ENCODE measurements at places on chromosomes 13 and 19. TPM values are rescaled to one million over a fixed set of nuclear protein-coding genes. Genes with fewer than 3 reads are reported as not detected.
A peak's percentile ranks its signal among the peaks of the same experiment; 100 is the strongest.

The TLE5 gene
- 186 TPM for total RNA-seq

The HRC gene
- total RNA-seq: not detected

The ZNF226 gene
- total RNA-seq: 20.7 TPM

DNA sequence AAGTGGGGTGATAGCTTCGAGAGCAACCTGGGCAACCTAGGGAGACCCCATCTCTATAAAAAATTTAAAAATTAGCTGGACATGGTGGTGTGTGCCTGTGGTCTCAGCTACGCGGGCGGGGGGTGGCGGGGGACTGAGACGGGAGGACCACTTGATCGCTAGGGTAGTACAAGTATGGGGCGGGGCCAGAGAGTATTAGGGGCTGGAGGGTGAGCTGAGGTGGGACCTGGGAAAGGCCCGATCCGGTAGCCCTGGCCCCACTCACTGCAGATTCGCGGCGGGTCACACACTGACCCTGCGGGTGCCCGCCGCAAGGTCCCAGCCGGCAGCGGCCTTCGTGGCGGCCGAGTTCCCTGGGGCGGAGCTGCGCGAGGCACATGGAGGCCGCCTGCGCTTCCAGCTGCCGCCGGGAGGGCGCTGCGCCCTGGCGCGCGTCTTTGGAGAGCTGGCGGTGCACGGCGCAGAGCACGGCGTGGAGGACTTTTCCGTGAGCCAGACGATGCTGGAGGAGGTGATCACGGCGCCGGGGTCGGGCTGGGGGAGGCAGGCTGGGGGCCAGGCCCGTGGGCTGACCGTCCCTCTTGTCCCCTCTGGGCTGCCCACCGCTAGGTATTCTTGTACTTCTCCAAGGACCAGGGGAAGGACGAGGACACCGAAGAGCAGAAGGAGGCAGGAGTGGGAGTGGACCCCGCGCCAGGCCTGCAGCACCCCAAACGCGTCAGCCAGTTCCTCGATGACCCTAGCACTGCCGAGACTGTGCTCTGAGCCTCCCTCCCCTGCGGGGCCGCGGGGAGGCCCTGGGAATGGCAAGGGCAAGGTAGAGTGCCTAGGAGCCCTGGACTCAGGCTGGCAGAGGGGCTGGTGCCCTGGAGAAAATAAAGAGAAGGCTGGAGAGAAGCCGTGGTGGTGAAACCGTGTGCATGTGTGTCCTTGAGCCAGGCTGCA, 2.0 kb upstream of the ARHGAP45 start:
- peak; percentile 63 for DNase-seq

The ALDH16A1 gene
- total RNA-seq: 27.9 TPM
